Upper lobe of left lung (tissue), 6 donors: ENCODE measurements at places on chromosomes 7 and 10. TPM values are rescaled to one million over a fixed set of nuclear protein-coding genes. Genes with fewer than 3 reads are reported as not detected.

DNA sequence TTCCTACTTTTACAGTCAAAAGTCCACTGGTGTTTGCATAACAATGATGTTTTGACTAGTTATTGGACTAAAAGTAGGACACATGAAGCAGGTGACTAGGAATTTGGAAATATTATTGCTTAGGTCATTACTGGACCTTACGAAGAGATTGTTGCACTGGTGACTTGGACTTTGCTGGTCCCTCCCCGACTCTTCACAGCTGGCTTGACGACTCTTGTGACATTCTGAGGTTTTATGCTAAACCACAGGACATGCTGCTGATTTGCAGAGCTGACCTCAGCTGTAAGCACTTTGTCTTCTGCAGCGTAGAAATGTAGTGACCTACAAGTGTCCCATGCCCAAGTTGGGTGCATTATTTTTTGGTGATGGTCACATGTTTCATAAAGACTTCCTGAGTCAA is 21.9 kb downstream of the PCBD1 start:
- H3K36me3 ChIP-seq = peaks cover 26% of the 10 kb centered on the region
- no peak overlapping the region for H3K27ac ChIP-seq
- H3K4me1 ChIP-seq = no peaks in the 10 kb centered on the region
- H3K4me3 ChIP-seq = no peak overlapping the region
- no peak for DNase-seq

The GDF2 gene
- total RNA-seq = not detected

GRCh38 chr7:82166260-82167015 is 277.1 kb downstream of the CACNA2D1 start:
- H3K36me3 ChIP-seq = no peaks in the 10 kb centered on the region
- no peaks in the 10 kb centered on the region for H3K4me1 ChIP-seq
- no peak overlapping the region for H3K27ac ChIP-seq
- no peaks in the 10 kb centered on the region for H3K27me3 ChIP-seq
- H3K4me3 ChIP-seq = no peak overlapping the region
- DNase-seq = no peak

GRCh38 chr7:122143376-122143750 is 686 bp downstream of the AASS start:
- no peaks in the 10 kb centered on the region for H3K27me3 ChIP-seq
- peak overlapping the region; percentile 90 for H3K27ac ChIP-seq
- peak; percentile 26 for DNase-seq
- peaks cover 17% of the 10 kb centered on the region for H3K4me1 ChIP-seq
- peak overlapping the region; percentile 84 for H3K4me3 ChIP-seq
- no peaks in the 10 kb centered on the region for H3K36me3 ChIP-seq

- H3K4me1 ChIP-seq = no peaks in the 10 kb centered on the region
- H3K36me3 ChIP-seq = no peaks in the 10 kb centered on the region
- no peak for DNase-seq
These were observed 43.7 kb downstream of the ITGB8 start for GRCh38 chr7:20374399-20374798.

GRCh38 chr10:11901454-11901832 is 78.3 kb downstream of the PROSER2 start:
- no peak overlapping the region for H3K4me3 ChIP-seq
- no peak for DNase-seq
- no peaks in the 10 kb centered on the region for H3K4me1 ChIP-seq
- no peaks in the 10 kb centered on the region for H3K36me3 ChIP-seq
- no peaks in the 10 kb centered on the region for H3K27me3 ChIP-seq
- H3K27ac ChIP-seq = no peak overlapping the region

The TSPAN12 gene
- total RNA-seq = 56.3 TPM

The UNCX gene
- total RNA-seq = not detected

DNA sequence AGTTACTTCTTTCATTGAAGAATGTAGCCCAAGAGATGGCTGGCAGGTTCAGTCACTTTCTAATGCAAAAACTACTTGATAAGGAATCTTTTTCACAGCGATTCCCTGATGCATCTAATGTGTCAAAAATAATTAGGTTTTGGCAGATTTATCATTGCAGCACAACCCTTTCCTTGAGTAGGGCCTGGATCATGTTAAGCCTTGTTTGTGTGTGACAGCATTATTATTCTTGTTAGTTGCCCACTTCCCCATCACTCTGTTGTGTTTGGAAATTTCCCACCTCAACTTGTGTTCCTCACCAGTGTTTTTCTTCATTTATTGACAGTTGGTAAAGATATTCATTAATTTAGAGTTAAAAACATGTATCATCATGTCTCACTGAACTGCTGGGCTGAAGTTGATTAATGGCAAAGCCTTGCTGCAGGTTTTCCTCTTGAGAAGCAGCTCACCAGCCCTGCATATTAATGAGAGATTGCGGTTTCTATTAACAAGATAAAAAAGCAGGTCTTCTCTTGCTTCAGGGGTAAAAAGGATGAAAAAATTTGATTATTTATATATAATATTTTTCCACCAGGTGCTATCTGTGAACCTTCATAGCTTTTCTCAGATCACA is 233.3 kb upstream of the MDFIC start:
- H3K27ac ChIP-seq = no peak overlapping the region
- no peak overlapping the region for H3K4me3 ChIP-seq
- H3K4me1 ChIP-seq = no peaks in the 10 kb centered on the region
- DNase-seq = no peak
